ENCODE measurements at places on chromosomes 2 and 18.

DNA sequence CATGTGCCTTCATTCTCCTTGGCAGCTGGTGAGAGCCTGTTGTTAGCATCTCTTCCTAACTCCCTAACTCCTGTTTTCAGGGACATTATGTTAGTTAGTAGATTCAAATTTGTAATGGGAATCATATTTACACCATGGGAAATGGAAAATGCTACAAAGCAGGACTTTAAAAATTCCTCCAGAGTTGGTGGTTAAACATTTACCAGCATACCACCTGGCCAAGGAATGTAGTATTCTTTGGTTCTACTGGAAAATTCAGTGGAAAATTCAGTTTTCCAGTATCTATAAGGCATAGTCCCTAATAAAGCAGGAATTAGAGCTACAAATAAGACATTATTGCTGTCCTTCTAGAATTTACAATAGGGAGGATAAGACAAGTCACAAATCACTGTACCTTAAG lies 291.7 kb downstream of the GPD2 start:
- no peak for DNase-seq

GRCh38 chr2:225027061-225027762 lies 15.1 kb downstream of the DOCK10 start:
- no peak for DNase-seq

GRCh38 chr18:56851774-56852173 lies 200.6 kb downstream of the WDR7 start:
- no peak for DNase-seq

- DNase-seq = peak; percentile 76
Measured at GRCh38 chr18:58180738-58181353, 136.8 kb downstream of the NEDD4L start.

DNA sequence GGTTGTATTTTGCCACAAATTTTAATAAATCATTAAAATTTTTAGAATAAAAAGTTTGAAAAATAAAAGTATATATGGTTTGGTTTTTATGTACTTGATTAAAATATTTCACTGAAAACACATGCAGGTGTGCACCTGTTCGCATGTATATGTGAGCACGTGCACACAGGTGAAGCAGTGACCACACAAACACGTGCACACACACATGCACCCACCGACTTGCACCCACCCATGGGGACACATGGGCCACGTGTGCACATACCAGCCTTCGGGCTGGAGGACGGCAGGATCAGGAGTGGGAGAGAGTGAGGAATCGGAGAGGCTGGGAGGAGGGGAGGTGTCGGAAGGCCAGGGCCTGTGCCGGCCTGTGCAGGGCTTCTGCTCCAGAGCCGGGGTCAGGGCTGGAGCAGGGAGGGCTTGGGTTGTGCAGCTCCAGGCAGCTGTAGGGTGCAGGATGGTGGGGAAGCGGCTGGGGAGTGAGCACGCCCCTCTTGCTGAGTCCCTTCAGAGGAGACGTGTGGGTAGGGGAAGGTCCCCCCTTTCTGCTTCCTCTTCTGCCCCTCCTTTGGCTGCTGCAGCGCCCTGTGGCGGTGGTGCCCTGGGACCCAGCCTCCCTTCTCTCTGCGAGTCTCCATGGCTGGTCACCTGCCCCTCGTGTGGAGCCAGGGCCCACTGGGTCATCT lies 106.9 kb upstream of the HDAC4 start:
- DNase-seq = no peak

DNA sequence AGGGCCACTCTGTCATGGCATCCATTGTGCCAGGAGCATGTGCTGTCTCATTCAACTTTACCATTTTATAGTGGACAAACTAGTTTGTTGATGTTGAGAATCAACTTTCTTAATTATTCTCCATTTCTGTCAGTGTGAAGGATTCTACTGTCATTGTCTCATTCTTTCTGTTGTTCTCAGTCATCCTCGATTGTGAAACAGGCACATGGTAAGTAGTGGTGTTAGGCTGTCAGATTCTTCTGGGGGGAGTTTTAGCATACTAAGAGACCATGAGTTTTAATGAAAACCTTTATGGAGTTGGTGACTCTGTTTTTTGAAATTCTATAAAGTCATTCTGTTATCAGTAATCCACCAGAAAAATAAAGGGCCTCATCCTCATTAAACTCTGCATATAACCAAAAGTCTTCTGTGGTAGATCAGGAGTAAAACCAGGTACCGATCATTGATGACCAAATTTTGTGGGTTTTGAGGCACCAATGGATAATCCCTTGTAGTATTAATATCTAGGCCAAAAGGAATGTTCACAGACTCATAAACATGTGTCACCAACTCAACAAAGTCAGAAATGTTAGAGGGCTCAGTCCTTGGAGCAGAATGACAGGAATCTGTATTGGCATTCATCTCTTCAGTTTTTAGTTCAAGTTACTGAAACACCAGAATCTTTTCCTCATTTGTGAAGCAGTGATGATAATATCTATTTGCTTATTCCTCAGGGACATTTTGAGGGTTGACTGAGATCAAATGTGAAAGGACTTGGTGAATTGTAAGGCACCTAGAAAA lies 73.2 kb downstream of the CERS6 start:
- DNase-seq = no peak

- no peak for DNase-seq
Measured at GRCh38 chr2:14712111-14712510, 79.6 kb downstream of the LRATD1 start.

GRCh38 chr2:118874324-118874723 lies 26.9 kb upstream of the EN1 start:
- no peak for DNase-seq

GRCh38 chr2:118902266-118903028 lies 39.5 kb upstream of the MARCO start:
- DNase-seq = no peak

DNA sequence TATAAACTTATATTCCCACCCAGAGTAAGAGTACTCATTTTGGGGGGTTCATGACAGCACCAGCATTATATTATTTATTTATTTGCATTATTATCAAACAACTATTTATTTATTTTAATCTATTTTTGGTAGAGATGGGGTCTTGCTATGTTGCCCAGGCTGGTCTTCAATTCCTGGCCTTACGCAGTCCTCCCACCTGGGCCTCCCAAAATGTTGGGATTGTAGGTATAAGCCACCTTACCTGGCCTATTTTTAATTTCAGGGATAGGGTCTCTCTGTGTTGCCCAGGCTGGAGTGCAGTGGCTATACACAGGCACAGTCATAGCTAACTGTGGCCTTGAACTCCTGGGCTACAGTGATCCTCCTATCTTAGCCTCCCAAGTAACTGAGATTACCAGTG lies 30.7 kb downstream of the GEMIN6 start:
- no peak for DNase-seq

All from activated CD8-positive, alpha-beta memory T cell treated with anti-CD3 and anti-CD28 coated beads, Interleukin-2, amount 50 U/mL, for 48 hours (primary cell).